ENCODE measurements at places on chromosomes 11 and 22.

- DNase-seq = no peak
These were observed 3.9 kb downstream of the ACP2 start for GRCh38 chr11:47244448-47245350.

- DNase-seq = no peak
These were observed 59.6 kb downstream of the LRRC32 start for GRCh38 chr11:76610871-76611475.

DNA sequence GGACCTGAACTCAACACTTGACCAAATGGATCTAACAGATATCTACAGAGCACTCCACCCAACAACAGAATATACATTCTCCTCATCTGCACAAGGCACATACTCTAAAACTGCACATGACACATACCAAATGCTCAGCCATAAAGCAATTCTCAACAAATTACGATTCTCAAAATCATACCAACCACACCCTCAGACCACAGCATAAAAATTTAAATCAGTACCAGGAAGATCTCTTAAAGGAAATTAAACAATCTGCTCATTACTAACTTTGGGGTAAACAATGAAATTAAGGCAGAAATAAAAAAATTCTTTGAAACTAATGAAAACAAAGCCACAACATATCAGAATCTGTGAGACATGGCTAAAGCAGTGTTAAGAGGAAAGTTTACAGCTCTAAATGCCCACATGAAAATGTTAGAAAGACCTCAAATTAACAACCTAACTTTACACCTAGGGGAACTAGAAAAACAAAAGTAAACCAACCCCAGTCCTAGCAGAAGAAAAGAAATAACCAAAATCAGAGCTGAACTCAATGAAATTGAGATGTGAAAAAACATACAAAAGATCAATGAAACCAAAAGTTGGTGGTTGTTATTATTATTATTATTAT lies 37.2 kb downstream of the TMEM123 start:
- no peak for DNase-seq

- no peak for DNase-seq
These were observed 1920.0 kb upstream of the RAG2 start for GRCh38 chr11:38517991-38518390.

GRCh38 chr11:110032957-110033570 lies 60.1 kb upstream of the ZC3H12C start:
- DNase-seq = no peak

DNA sequence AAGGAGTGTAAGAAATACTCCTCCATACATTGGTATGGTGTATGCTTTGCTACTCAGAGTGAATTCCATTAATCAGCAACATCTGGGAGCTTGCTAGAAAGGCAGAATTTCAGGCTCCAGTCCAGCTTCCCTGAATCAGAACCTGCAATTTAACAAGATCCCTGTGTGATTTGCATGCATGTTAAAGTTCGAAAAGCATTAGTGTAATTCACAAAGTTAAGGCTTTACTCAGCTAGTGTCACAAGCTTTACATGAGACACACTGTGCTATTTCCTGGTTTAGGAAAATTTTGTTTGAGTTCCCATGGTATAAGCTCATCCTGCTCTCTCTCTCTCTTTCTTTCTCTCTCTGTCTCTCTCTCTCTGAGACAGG lies 37.0 kb upstream of the HEPHL1 start:
- peak; percentile 44 for DNase-seq

DNA sequence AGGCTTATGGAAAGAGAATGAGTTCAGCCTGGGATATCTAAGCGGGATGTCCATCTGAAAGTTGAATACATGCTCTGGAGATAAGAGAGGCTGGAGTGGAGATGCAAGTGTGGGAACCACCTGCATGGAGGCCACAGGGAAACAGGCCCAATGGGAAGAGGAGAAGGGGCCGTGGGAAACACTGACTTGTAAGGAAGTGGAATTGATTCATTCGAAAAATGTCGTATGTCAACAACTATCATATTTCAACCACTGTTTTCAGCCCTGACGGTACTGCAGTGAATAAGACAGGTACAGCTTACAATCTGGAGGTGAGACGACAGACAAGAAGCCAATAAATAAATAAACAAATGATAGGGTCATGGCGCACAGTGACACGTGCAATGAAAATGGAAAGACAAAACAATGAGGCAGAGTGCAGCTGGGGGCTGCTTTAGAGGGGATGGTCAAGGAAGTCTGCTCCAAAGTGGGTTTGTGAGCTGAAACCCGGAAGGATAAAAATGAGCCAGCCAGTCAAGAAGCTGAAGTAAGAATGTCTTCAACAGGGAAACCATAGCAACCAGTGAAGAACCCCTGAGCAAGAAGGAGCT lies 35.9 kb downstream of the EFCAB6 start:
- no peak for DNase-seq

- peak; percentile 99 for DNase-seq
These were observed 206.5 kb downstream of the NAV2 start for GRCh38 chr11:19919050-19919561.

DNA sequence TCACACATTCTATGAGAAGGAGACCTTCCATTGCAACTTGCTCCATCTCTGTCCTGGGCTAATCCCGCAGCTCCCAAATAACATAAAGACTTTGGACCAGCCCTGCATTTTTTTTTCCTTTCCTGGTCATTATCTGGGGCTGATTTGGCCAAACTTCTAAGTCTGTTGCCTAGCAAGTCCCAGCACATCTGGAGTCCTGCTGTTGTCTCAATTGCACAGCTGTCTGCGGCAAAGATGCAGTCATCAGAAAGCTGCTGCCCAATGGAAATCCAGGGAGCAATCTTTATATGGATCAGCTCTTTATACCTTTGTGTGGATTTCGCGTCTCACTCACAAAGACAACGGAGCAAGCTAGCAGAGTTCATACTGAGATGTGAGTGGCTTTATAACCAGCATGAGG lies 105.9 kb downstream of the NXPE2 start:
- no peak for DNase-seq

GRCh38 chr11:113160808-113161124 lies 153.6 kb upstream of the TTC12 start:
- no peak for DNase-seq
